ENCODE measurements at places on chromosomes 2 and 18. TPM values are rescaled to one million over a fixed set of nuclear protein-coding genes. Genes with fewer than 3 reads are reported as not detected.

Gene LDLRAD4
- 15.1 TPM for total RNA-seq

- DNase-seq = peak; percentile 23
These were observed 14.2 kb downstream of the PMS1 start for GRCh38 chr2:189798312-189799029.

Gene BOLA3
- 43.8 TPM for total RNA-seq

- DNase-seq = no peak
These were observed 71.2 kb upstream of the STAM2 start for GRCh38 chr2:152246686-152247336.

- peak; percentile 66 for DNase-seq
These were observed 680 bp upstream of the LBH start for GRCh38 chr2:30230497-30231211.

DNA sequence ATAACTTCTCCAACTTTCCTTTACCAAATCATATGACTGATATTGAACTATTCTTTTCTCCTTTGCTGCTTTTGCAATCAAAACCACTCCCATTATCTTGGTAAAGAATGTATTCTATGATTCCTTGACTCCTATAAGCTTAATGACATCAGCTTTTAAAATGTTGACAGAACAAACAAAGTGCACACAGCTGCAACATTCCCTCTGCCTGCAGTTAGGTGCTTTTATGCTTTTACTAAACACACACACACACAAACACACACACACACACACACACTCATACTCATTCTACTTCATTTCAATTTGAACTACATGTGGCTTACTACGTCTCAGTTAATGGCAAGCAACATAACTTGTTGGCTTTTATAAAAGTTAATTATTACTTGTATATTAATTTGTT, 946.6 kb downstream of the DPP10 start:
- peak; percentile 21 for DNase-seq

- DNase-seq = no peak
These were observed 18.5 kb downstream of the TMEM177 start for GRCh38 chr2:119697290-119698020.

GRCh38 chr18:27185025-27185763, at the start of gene CHST9:
CHST9 (minus strand) TSS chr18:27185308; CDS start chr18:27142809, 42,499 bp downstream.
- peak; percentile 28 for DNase-seq

- DNase-seq = no peak
These were observed 161.4 kb downstream of the RPIA start for GRCh38 chr2:88852753-88853402.

Gene ESPNL
- total RNA-seq = 0.36 TPM

GRCh38 chr2:240503375-240503774, 54.4 kb downstream of the ANKMY1 start:
- DNase-seq = no peak

DNA sequence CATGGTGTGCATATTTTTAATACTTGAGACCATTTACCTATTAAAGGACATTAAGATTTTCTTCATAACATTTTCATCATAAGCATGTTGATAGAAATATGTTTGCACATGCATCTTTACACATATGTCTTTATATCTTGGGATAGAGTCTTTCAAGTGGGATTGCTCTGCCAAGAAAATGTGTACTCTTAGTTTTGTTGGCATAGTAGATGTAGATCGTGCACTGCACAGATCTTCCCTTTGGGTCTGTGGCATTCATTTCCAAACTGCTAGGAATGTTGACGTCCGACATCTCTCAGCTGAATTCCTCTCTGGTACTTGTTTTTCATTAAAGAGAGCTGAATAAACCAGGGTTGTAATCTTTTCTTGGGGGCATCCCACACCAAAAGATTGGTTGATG, 183.2 kb upstream of the RPRM start:
- DNase-seq = no peak

DNA sequence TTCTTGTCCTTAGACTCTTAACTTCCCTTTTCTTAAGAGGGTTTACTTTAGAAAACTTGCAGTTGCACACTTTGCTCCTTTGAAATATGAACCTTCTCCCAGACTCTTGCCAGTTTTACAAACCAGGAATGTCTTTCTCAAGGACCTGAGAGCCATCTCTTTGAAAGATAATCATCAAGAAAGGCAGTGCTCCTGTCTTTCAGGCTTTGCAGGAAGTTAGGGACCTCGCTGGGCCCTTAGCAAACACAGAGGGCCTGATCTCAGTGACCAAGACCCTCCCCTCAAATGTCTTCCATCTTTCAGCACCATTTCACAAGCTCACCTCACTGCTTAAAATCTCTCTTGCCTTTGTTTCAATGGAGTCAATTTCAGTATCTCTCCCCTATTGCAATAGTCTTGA, 32.0 kb upstream of the NYAP2 start:
- DNase-seq = no peak

GRCh38 chr2:149042881-149043280, 4.4 kb downstream of the LYPD6B start:
- DNase-seq = no peak

- DNase-seq = no peak
These were observed 28.1 kb downstream of the EPAS1 start for GRCh38 chr2:46325182-46325928.

- DNase-seq = peak; percentile 58
These were observed 325.4 kb upstream of the FIGN start for GRCh38 chr2:164061129-164061746.

DNA sequence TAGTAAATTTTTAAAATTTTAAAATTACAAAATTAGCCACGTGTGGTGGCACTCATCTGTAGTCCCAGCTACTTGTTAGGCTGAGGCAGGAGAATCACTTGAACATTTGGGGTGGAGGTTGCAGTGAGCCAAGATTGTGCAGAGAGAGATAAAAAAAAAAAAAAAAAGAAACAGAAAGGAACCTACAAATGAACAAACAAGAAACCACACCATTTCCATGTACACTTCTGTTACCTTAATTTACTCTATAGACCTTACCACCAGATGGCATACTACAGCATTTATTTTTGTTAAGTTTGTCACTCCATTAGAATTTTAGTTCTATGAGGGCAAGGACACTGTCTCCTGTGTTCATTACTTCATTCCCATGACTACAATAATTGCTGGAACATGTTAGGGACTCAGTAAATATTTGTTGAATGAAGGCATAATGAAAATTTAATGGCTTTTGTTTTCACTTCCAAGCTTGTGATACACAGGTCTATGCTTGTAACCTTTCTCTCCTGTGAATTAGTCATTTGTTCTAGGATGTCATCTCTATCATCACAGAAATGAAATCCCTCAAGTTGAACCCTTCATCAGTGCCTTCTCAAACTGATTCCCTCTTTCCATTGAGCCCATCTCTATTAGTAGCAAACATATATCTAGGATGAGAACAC, 76.0 kb downstream of the ARHGAP15 start:
- peak; percentile 8 for DNase-seq

- no peak for DNase-seq
These were observed 116.6 kb downstream of the HDAC4 start for GRCh38 chr2:239283961-239284795.

- DNase-seq = no peak
These were observed 199.6 kb downstream of the HRH4 start for GRCh38 chr18:24659827-24660720.

GRCh38 chr2:65790676-65790935, 358.2 kb upstream of the SPRED2 start:
- no peak for DNase-seq

- no peak for DNase-seq
These were observed 3.5 kb downstream of the CAPN10 start for GRCh38 chr2:240589850-240590525.

Gene USP34
- 125 TPM for total RNA-seq

- DNase-seq = no peak
These were observed 16.7 kb downstream of the RNF144A start for GRCh38 chr2:6933911-6934310.

Gene CENPO
- 8.2 TPM for total RNA-seq

- DNase-seq = no peak
These were observed 40.2 kb upstream of the CHMP1B start for GRCh38 chr18:11811009-11811408.

- no peak for DNase-seq
These were observed 2.3 kb upstream of the MAB21L4 start for GRCh38 chr2:240898108-240898730.

GRCh38 chr2:19568809-19569208, 210.4 kb upstream of the OSR1 start:
- no peak for DNase-seq

Gene ITGA4
- 6.3 TPM for total RNA-seq

Gene TMEM182
- 5.1 TPM for total RNA-seq

Gene FOXI3
- not detected for total RNA-seq
